ENCODE measurements at places on chromosomes 5 and 9. TPM values are rescaled to one million over a fixed set of nuclear protein-coding genes. Genes with fewer than 3 reads are reported as not detected.

PAEP gene
- total RNA-seq: not detected

FRMD3 gene
- total RNA-seq: 0.14 TPM

TSSK1B gene
- 0.09 TPM for total RNA-seq

ELAVL2 gene
- total RNA-seq: 0.14 TPM

F2RL2 gene
- 5.4 TPM for total RNA-seq

TNFSF8 gene
- total RNA-seq: not detected

ARSK gene
- total RNA-seq: 8.4 TPM

LCN9 gene
- total RNA-seq: not detected

MSMP gene
- not detected for total RNA-seq

ADRB2 gene
- 0.09 TPM for total RNA-seq

CER1 gene
- not detected for total RNA-seq

GNE gene
- 21.3 TPM for total RNA-seq

SPINK6 gene
- total RNA-seq: 15.6 TPM

FOXD4L4 gene
- total RNA-seq: 0.14 TPM

AQP7 gene
- 0.09 TPM for total RNA-seq

TLR4 gene
- total RNA-seq: 4.1 TPM

ARHGEF37 gene
- total RNA-seq: 0.57 TPM

OR2V1 gene
- not detected for total RNA-seq

GABBR2 gene
- 12.9 TPM for total RNA-seq

SLC6A7 gene
- total RNA-seq: not detected

PCDHA9 gene
- total RNA-seq: 0.18 TPM

CARD9 gene
- total RNA-seq: 2.2 TPM

LCP2 gene
- not detected for total RNA-seq

FGF10 gene
- 3.8 TPM for total RNA-seq

INSL4 gene
- not detected for total RNA-seq

CAPSL gene
- not detected for total RNA-seq

GOLGA1 gene
- 10.7 TPM for total RNA-seq

ANKRD20A1 gene
- total RNA-seq: under 0.01 TPM

SHC3 gene
- 24.0 TPM for total RNA-seq

LHX3 gene
- not detected for total RNA-seq

CD74 gene
- 1.8 TPM for total RNA-seq

GNA14 gene
- total RNA-seq: 0.57 TPM

IL7R gene
- 6.4 TPM for total RNA-seq

PIP5KL1 gene
- 3.0 TPM for total RNA-seq

ZBTB5 gene
- total RNA-seq: 5.5 TPM

IFNK gene
- not detected for total RNA-seq

PHF24 gene
- under 0.01 TPM for total RNA-seq
